ENCODE measurements at places on chromosomes 4 and X.

DNA sequence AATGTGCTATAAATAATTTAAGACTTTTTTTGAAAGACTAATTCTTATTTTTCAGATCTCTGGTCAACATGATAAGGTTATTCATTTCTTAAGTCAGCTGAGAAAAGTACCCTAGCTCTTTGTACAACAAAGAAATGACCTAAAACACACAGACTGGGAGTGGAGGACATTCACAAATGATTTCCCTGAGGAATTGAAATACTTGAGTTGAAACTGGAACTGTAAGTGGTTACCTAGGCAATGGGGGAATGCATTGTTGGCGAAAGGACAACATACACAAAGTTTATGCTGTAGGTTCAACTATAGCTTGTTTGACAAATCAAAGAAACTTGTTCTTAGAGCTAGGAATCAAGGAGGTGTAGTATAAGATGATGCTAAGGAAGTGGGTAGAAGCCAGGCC, 915.5 kb downstream of the FAT4 start:
- no peak for DNase-seq

- DNase-seq = no peak
Observed at GRCh38 chr4:27703771-27704170, 843.1 kb downstream of the STIM2 start.

DNA sequence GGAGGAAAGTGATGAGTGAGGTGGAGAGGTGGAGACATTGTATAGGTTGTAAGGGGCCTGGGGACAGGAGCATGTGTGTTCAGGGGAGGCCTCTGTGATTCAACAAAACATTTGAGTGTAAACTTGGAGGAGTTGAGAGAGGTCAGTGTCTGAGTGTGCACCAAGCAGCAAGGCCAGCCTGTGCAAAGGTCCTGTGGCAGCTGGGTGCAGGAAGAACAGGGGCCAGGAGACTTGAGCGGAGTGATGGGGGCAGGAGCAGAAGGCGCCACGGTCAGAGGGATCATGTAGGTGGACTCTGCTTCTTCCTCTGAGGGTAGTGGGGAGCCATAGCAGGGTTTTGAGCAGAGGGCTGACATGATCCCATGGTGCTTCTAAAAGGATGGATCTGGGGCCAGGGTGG, 9.6 kb upstream of the PSAPL1 start:
- DNase-seq = no peak

DNA sequence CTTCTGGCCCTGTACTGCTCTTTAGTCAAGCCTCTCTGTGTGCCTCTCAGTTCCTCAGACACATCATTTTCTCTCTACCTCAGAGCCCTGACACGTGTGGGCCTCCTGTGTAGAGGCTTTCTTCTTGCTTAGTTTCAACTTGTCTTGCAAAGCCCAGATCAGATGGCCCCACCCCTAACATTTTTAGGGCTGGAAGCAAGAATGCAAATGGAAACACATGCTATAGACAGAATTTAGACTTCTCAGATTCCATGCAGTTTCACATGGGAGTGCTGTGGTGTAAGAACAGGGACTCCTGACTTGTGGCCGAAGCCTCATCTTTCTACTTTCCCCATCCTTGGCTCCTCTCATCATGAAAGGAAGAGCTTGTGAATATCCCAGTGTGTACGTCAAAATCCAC, 350.7 kb downstream of the DCHS2 start:
- DNase-seq = no peak

GRCh38 chr4:83771113-83771705, 235.3 kb downstream of the GPAT3 start:
- no peak for DNase-seq

Data from CD4-positive, alpha-beta T cell treated with Interleukin-1 beta for 1 hour (primary cell).